Pulmonary artery endothelial cell (primary cell): ENCODE measurements at places on chromosomes 11 and 22.

GRCh38 chr11:122707901-122708300 is 52.4 kb downstream of the UBASH3B start:
- DNase-seq, result no peak

- DNase-seq, result no peak
Observed at GRCh38 chr11:30798547-30799236, 212.5 kb upstream of the MPPED2 start.

- DNase-seq, result no peak
Observed at GRCh38 chr11:33643167-33643824, 57.3 kb downstream of the C11orf91 start.

GRCh38 chr22:41481131-41481830 is 12.4 kb downstream of the ACO2 start:
- DNase-seq, result no peak

DNA sequence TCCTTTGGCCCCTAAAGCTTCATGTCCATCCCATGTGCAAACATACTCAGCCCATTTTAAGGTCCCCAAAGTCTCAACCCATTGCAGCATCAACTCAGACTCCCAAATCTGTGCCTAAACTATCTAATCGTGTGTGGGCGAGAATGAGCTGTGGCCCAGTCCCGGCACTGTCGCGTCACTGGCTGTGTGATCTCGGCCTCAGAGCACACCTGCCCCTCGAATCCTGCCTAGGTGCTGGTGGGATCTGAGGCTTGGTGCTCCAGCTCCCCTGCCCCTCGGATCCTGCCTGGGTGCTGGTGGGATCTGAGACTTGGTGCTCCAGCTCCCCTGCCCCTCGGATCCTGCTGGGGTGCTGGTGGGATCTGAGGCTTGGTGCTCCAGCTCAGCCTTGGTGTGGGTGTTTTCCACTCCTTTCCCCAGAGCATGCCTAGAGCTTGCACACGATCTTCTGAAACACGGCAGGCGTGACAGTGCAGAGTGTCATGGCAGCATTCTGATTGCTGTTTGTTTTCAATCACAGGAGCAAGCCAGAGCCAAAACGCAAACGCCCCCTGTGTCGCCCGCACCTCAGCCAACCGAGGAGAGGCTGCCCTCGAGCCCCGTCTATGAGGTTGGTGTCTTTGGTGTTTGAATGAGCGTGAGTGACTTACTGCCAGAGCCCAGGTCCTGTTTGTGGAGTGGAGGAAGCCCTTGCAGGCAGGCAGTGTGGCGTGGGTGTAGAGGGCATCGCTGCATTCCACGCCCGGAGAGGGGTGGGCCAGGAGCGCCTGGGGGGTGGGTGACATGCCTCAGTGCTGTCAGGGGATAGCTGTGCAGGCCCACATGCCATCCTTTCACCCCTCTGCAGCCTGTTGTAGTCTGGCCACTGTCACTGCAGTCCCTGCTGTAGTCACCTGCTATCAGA is 32.6 kb downstream of the CTTN start:
- DNase-seq, result no peak

- DNase-seq, result no peak
Observed at GRCh38 chr11:117940736-117941135, 11.5 kb upstream of the TMPRSS13 start.

DNA sequence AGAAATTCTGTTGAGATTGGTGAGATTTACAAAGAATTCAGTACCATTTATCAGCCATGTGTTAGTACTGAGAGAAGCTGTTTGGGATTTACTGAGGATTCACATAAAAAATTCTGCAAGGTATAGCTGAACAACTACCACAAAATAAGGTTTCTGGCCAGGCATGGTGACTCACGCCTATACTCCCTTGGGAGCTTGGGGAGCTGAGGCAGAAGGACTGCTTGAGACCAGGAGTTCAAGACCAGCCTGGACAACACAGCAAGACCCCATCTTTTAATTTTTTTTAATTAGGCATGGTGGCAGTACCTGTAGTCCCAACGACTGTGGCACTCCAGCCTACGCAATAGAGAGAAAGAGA is 86.7 kb downstream of the SIK3 start:
- DNase-seq, result no peak

DNA sequence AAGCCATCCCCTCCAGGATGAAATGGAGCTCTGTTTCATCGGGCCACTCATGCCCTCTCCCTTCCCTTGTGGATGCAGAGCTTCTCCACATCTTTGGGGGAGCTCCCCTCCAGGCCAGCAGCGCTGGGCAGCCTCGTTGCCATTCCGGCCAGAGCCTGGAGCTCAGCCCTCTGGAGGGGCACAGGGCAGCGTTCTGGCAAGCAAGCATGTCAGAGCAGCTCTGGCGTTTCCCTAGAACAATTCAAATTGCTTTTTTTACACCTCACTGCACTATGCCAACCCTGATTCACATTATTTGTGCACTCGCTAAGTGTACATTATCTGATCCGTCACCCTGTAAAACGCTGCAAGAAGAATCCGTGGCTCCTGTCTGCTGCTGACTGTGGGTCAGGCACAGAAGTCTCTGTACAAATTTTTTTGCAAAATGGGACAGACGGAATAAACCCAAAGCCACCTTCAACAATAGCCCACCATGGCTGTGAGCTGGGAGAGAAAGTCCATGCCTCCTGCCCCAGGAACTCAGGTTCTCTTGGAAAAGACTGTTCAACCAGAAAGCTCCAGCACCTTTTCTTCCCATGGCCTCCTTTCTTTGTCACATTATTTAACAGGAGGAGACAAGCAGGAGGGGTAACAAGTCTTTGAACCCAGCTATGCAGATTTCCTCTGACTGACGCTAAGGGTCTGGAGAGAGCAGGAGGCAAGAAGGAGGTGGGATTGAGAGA is 139.5 kb upstream of the CADM1 start:
- no peak for DNase-seq

GRCh38 chr11:20670932-20671403 is 1.6 kb downstream of the NELL1 start:
- DNase-seq, result no peak

DNA sequence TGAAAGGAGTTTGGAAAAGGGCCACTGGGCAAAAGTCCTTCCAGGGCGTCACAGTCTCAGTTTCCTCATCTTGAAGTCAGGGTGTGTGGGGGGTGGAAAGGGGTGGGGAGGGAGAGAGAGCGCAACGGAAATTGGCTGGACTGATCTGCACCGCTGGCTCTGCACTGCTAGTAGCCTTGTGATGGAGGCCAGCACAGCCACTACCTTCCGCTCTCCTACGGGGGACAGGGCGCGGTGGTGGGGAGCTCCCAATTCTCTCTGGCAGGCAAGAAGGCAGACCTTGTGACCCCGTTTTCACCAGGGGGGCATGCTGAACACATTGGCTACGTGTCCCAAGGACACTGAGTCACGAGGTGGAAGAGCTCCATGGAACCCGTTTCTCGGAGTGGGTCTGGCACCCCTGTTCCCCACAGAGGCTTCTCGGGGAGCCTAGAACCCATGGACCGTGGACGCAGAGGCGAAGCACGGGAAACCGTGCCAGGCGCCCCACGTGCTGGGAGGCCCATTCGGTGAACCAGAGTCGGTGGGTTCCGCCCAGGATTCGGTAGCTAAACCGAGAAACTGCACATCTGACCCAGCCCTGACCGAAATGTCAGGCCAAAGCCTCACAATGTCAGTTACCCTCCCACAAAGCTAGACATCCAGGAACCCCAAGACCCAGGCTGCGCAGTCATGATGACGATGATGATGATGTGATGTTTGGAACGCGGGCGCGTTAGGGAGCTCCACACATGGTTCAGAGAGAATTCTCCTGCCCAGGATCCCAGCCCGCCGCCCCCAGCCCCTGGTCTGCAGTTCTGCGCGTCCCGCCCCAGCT is 28.3 kb upstream of the WNT11 start:
- DNase-seq, result peak; percentile 8

DNA sequence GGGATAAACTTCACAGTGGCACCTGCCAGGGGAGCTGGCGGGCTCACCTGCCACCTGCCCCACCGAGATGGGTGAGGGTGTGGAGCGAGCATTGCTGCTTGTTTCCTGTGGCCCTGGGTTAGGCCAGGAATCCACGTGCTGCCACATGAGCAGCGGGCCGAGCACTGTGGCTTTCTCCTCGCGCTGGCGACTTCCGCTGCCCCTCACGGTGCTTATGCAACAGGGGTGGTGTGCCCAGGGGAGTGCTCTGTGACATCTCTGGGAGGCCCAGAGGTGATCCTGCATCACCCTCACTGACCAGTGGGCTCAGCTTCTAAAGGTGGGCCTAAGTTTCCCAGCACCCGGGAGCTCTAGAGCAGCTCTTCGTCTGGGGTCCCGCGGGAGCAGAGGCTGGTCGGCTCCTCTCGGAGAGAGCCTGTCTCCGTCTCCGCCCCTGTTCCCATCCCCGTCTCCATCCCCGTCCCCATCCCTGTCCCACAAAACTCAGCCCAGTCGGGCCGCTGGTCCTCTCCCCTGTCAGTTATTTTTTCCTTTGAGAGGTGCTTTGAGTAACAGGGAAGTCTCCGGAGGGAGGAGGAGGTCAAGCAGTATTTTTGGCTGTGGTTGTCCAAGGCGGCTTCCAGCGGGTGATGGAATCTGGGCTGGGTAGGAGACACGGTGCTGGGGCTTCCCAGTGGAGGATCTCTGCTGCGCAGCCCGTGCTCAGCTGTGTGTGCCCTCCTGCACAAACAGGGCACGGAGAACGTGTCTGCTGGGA is 42.5 kb downstream of the AP2A2 start:
- no peak for DNase-seq

- DNase-seq, result no peak
Observed at GRCh38 chr11:134845474-134846327, 433.7 kb upstream of the B3GAT1 start.

DNA sequence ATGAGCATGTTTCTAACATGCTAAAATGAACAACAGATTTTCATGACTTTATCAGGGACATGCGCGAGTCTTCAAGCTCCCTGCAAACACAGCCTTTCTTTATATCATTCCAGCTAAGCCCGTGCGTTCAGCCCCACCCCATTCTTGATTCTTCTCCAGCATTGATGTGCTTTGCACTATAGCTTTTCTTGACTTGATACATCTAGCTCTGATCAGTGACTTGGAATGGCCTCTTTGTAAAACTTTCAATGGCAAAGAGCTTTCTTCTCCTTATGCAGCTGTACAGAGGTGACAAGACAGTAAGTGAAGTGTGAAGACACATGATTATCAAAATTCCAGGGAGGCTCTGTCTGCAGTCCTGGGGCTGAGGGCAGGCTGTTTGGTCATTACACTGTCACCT is 561.0 kb downstream of the OPCML start:
- no peak for DNase-seq

GRCh38 chr11:40286137-40286536 is 1173.3 kb downstream of the LRRC4C start:
- no peak for DNase-seq

DNA sequence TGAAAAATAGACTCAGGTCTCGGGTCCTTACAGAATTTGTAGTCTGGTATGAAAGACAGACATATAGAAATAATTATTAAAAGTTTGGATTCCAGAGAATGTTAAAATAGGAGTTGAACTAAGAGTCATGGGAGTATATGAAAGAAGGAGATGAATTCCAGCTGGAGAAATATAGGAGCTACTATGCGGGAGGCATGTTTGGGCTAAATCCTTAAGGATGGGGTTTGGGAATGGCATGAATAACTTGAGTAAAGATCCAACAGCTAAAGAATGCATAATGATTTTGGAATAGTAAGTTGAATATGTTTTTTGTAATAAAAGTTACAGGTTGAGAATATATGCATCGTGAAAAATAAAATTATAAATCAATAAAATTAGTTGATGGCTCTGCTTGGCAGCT is 129.4 kb upstream of the SLC5A12 start:
- no peak for DNase-seq

- no peak for DNase-seq
Observed at GRCh38 chr11:15858881-15859280, 497.5 kb downstream of the SOX6 start.

GRCh38 chr11:34706709-34707461 is 86.0 kb downstream of the EHF start:
- no peak for DNase-seq

DNA sequence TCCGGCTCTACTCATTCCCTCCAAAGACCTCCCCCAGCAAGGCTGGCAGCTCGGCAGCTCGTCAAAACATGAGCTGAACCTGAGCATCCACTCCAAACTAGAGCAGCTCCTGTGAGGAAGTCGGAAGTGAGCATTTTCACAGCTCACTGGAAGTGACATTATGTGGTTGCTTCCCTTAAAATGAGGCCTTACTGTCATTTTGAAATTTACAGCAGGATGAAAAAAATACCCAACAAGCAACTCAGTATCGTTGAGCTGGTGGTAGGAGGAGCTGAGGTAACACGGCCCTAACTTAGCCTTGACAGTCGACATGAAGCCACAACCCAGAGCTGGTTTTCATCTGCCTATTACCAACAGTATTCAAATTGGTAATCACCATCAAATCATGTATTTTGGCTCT is 38.0 kb upstream of the ARFGAP3 start:
- no peak for DNase-seq

- DNase-seq, result no peak
Observed at GRCh38 chr22:19419464-19420178, 11.9 kb downstream of the HIRA start.

- no peak for DNase-seq
Observed at GRCh38 chr11:43997022-43997660, 50.6 kb upstream of the ACCSL start.

GRCh38 chr22:40678493-40679248 is 613 bp upstream of the MCHR1 start:
- DNase-seq, result no peak

GRCh38 chr11:18235394-18236334 is 938 bp downstream of the SAA4 start:
- DNase-seq, result no peak

DNA sequence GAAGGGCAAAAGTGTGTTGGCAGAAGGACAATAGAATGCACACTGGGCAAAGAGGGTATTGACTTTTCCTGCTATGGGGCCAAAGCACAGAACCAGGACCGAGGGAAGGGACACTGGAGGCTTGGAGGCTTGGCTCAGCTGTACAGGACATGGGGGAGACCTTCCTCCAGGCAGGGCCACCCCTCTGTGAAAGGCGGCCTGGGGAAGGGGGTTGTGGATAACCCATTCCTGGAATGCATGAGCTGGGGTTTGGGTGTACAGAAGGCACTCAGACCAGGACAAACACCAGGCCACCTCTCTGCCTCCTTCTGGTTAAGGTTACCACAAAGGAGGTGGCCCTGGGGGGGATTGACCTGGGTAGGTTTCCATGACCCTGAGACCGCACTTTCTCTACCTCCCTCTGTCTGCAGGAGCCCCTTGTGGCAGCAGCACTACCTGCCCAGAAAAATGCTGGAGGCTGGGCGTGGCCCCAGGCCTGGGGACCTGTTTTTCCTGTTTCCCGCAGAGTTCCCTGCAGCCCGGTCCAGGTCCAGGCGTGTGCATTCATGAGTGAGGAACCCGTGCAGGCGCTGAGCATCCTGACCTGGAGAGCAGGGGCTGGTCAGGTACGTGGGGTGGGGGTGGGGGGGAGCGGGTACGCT is 9.6 kb downstream of the P2RY2 start:
- DNase-seq, result no peak

- no peak for DNase-seq
Observed at GRCh38 chr11:132685174-132685611, 847.1 kb downstream of the OPCML start.

- no peak for DNase-seq
Observed at GRCh38 chr22:37410174-37411055, 16.9 kb downstream of the ELFN2 start.

DNA sequence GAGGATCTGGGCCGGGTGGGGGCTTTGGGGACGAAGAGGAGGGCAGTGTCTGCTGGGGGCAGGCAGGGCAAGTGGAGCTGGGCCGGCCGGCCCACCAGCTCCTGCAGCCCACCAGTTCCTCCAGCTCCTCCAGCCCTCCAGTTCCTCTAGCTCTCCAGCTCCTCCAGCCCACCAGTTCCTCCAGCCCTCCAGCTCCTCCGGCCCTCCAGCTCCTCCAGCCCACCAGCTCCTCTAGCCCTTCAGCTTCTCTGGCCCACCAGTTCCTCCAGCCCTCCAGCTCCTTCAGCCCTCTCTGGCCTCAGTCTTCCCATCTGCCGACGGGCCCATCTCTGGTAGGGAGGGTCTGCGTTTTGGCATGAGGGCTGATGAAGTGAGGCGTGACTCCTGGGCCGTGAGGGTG is 9.2 kb upstream of the CCDC188 start:
- DNase-seq, result no peak
